ENCODE measurements at places on chromosomes 4 and X.

DNA sequence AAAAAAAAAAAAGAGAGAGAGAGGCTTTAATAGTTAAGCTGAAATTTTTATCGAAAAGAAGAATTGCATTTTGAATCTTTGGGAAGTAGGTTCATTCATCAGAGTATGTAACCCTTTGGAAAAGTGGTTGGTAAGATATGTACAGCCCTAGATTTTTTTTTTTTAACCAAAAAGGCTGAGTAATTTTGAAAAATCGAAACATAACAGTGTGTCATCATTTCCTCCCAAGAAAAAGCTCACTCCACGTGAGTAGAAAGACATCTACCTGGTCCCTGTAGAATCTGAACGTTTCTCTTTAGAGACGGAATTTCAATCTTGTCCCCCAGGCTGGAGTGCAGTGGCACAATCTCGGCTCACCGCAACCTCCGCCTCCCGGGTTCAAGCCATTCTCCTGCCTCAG lies 16.2 kb downstream of the SHOX start:
- no peak for DNase-seq

DNA sequence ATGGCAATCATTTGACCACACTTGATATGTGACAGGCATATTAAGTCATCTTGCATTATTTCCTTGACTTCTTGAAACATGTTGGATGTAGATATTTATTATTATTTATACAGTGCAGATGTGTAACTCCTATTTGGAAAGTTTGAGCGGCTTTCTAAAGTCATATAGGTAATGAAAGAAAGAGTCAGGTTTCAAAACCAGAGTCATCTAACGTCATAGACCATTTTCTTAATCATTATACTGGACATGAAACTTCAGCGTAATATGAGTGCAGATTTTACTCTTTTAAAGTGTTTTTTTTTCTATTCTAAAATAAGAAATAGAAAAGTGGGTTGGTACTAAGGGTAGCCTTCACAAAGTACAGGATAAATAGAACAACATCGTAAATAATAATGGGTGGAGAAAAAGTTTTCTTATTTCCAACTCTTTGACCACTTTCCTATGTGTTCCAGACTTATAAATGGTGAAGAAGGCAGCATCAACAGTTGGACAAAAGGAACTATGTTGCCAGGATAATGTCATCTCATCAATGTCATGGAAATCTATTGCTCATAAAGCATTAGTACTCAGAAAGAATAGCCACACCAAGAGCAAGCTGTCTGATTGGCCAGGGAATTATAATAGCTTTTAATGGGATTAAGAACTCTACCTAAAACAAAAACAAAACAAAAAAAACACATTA lies 108.0 kb upstream of the PCDH18 start:
- DNase-seq, result no peak

DNA sequence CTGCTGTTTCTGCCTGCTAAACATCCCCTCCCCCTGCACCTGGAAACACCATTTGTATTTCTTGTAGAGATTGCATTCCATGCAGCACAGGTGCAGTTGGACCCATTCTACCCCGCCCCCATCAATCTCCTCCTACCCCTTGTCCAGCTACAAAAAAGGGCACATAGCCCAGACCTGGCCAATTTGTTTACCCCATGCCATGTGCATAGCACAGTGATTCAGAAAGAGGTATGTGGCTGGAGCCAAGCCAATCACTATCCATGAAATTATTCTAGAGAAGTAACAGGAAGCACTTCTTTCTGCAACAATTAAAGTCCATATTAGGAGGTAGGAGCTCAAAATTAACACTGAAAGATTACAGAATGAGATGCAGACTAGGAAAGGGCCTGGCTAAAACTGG lies 20.2 kb upstream of the TMEM184C start:
- DNase-seq, result no peak

DNA sequence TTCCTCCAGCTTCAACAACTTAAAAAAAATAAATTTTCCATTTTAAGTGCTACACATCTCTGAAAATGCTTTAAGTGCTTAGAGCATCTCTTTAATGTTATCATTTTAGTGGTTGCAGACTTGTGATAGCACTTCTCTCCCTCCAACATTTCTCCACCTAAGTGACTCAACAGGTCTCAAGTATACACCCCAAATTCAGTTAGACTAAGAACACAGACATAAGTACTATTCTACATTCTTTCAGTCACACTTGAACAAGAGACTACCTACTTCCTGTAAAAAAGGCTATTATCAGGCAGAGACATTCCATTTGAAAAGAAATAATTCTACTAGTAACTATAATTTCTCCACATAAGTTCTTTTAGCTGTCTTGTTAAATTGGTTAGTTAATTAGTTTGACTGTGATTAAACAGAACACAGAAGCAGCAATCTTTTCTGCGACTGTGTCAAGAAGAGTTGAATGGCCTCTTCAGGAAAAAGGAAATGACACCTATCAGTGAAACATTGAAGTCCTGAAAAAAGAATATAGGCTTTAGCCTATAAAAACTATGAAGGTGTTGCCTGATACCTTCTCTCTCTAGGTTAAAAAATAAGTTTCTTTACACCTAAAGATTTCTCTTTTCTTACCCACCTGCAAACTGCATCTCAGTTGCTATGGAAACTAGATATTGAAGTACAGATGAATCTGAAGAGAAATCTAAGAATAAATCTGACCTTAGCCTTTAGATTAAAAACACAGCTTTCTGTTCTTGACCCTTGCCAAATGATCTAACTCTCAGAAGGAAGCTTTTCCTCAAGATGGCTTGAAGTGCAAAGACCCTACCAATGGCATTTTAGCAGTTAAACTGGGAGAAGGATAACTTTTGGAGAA lies 18.0 kb downstream of the NAF1 start:
- no peak for DNase-seq

DNA sequence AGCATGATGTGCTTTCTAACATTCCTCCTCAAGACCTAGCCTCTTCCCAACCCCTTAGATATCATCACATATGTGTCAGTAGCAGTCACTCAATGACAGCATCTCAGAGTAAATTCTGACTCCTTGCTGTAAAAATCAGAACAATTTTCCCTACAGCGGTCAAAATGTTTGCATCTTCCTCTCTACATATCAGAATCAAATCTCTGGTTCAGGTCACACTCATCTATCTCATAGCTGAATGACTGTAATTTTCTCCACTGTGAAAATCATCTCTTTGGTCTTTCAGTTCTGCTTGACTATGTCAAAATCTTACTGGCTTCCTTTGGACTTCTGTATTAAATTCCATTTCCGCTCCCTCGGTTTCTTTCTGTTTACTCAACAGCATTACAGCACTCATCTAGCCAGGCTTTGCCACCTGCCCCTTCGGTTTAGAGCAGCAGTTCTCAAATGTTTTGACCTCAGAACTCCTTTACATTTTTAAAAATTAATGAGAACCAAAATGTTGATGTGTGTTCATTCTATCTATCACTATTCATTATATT lies 57.3 kb downstream of the AGA start:
- no peak for DNase-seq

Data from CD4-positive, alpha-beta memory T cell (primary cell).